ENCODE measurements at places on chromosomes 5 and 9. TPM values are rescaled to one million over a fixed set of nuclear protein-coding genes. Genes with fewer than 3 reads are reported as not detected.

Gene TEX10
- total RNA-seq: 38.2 TPM

DNA sequence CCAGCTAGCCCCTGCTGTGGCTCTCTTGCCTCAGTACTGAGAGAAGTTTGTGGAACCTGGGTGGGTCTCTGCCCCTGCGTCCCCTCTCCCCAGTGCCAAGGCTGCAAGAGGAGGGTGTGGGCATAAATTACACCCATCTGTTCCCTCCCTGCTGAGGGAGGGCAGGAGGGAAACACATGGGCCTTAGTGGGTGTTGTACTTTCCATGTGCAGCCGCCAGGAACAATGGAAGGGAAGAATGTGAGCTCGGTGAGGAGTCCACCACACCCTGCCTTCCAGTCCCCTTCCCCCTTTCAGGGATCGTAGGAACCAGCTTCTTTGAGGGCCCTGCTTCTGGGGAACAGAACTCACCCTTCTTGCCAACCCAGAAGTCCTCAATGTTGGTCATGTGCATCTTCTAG, 138.2 kb upstream of the KLF4 start:
- no peak for DNase-seq

Gene FBXW5
- 100 TPM for total RNA-seq

DNA sequence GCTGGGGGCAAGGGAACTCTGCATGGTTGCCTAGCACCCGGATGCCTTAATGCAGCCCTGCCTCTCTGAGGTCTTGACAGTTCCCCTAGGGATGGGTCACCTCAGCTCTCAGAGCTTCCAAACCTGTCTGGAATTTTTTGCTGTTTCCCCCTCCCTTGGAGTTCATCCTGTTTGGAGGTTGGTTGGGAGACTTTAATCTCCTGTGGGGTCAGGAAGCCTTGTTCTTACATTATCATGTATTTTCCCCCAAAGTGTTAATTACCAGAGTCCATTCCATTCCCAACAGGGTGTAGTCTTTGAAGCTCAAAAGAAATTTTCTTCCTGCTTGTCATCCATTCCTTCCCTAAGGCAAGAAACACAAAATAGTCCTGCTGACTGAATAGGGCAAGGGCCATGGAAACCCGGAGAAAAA, 150.3 kb upstream of the SPRY4 start:
- no peak for DNase-seq

Gene GRAMD2B
- 11.1 TPM for total RNA-seq

- no peak for DNase-seq
Measured at GRCh38 chr5:111901296-111901695, 144.3 kb upstream of the NREP start.

DNA sequence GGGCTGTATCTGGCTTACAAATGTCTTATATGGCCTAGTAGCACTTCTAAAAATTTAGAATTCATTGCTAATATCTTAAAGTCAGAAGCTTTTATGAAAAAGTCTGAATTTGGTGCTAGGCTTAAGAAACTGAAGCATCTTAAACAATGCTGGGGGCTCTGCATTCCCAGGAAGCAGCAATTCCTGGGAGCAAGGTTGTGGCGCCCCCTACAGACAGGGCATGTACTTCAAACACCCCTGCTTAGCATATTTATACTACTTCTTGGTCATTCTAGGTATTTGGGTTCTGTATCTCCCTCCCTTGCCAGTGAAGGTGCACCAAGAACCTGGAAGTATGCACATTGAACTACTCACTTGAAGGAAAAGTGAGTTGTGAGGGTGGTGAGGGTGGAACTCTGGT, 64.6 kb upstream of the GRIA1 start:
- peak; percentile 52 for DNase-seq

GRCh38 chr9:138103111-138103848, 225.7 kb downstream of the CACNA1B start:
- DNase-seq: no peak

DNA sequence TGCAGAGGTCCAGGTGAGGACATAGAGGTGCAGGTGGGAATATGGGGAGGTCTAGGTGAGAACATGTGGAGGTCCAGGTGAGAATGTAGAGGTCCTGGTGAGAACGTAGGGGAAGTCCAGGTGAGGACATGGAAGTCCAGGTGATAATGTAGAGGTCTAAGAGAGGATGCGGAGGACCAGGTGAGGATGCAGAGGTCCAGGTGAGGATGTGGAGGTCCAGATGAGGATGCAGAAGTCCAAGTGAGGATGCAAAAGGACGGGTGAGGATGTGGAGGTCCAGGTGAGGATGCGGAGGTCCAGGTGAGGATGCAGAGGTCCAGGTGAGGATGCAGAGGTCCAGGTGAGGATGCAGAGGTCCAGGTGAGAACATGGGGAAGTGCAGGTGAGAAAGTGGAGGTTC, 133.8 kb downstream of the MRPL36 start:
- DNase-seq: no peak

DNA sequence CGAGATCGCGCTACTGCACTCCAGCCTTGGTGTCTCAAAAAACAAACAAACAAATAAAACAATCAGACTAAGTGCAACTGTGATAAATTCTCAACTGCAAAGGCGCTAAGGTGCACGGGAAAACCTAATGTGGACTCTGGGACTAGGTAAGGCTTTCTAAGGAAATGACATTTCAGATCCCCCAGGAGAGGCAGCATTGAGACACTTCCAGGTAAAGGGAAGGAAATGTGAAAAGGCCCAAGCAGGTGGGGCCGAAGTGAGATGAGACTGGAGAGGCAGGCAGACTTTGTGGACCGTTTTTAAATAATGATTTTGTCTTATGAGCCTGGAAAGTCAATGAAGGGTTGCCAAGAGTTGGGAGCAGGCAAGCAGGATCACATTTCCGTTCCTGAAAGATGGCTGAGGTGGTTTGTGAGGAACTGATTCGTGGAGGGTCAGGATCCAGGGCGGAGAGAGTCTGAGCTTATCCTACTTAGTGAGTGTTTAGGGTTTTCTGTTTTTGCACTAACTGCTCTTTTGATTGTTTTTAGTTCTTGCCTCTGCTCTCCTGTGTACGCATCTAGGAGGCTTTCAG, 2.0 kb upstream of the APBA1 start:
- no peak for DNase-seq
